ENCODE measurements at places on chromosomes 7 and 10.

DNA sequence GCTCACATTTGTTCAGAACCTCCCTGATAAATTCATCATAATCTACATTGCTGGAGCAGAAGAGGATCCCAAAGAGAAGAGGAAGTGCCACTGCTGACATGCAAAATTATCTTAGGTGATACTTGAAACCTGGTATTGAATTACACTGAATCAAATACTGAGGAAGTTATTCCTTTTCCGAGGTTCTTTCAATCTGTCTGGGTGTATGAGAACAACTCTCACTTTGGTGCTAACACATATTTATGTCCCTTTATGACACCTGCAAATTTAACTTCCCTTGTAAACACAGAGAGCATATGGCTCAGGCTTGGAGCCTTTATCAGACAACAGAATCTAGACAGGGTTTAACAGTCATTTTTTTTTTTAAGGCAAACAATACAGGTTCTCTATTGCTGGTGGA is 131.4 kb downstream of the SRPK2 start:
- DNase-seq = peak; percentile 41

GRCh38 chr7:15561835-15562234 is at the start of gene AGMO:
Gene AGMO (minus strand): TSS chr7:15562015.
- DNase-seq = peak; percentile 19

- no peak for DNase-seq
These were observed 26.3 kb upstream of the OSBPL3 start for GRCh38 chr7:25006276-25006675.

DNA sequence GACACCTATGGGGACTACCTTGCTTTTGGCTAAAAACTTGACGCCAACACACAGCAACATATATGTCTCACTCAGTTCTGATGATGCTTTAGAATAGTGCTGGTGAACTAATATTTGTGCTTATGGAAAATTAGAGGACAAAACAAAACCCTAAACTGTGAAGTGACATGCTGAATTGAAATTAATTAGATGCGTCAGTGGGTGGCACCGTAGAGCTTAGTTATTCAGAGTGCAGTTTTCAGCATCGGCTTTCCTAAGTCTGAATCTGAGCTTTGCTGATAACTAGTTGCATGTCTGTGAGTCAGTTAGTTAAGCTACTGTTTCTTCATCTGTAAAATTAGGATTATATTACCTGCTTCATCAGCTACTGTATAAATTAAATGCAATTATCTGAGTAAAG is 245.0 kb upstream of the SORCS1 start:
- no peak for DNase-seq

DNA sequence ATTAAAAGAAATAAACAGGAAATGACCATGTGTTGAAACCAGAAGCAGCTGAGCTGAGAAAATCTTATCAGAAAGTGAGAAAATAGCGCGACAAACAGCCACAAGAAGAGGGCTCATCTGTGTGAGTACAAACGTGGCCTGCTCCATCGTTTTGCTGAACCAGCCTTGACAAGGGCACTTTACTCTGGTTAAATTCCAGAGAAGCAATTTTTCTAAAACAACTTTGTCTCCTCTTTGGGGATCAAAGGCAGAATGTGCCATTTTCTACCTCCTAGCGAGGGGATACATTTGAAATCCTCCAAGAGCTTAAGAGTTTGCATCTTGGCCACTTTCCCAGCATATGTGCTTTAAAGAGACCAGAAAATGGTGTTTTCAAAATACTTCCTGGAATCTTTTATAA is 51.3 kb upstream of the VIPR2 start:
- DNase-seq = no peak

DNA sequence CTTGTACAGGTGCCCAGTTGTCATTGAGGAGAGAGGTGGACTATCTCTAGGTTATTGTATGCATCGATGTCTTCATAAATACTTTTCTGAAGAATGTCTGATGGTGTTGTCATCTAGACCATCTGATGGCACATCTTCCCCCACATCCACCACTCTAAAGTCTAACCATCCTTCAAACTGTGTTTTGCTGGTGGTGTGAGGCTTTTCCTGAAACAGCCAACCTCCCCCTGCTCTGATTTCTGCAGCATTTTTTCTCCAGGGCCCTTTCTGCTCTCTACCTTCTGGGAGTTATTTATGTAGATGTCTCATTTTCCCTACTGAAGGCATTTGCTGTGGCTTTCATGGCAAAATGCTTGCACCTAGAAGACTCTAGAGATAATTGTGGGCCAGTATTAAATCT is 1.5 kb downstream of the PLCE1 start:
- DNase-seq = no peak

DNA sequence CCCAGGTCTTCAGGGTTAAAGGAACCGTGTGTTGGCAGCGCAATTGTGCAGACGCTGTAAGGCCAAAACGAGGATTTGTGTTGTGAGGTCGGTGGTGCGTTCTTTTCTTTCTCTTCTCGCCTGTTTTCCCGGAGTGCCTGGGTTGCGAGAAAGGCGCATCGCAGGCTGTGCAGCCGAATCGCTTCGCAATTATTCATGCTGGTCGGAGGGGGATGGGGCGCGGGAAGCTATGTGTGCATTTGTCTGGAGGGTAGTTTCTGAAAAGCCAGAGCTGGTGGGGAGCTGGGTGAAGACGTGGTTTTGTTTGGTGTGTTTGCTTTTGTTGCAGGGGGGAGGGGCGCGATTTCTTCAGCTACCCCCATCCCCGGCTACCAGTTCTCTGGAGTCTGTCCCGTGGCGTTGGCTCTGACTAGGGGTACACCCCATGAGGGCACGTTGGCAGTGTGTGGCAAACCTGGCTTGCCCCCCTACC is 2.1 kb downstream of the MXI1 start:
- no peak for DNase-seq

DNA sequence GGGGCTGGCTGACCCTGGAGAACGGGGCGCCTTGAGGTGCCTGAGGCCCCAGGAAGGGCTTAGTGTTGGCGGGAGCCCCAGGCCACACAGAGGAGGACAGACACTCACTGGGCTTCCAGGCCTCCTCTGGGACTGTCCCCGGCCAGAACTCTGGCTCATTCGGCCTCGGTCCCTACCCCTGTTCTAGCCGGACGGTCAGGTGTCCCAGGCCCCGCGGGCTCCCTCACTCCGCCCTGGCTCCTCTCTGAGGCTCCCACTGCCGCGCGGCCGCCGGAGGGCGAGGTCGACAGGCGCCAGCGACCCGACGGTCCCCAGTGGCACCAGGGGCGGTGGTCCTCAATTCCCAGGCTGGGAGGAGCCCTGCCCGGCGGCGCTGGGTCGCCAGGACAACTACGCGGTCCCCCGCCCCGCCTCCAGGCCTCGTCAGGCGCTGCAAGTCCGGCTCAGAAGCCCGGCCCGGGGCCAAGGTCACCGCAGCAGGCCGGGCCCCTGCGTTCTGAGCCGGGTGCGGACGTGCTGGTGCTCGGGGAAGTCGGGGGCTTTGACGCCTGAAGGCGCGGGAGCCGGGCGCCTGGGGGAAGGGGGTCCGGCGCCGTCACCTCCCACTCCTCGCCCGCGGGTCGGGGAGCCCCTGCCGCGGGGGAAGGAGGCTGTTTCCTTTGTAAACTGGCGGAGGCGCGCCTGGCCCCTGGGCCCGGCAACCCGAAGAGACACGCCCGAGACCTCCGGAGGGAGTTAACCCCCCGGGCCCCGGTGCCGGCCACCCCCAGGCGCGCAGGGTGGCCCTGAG is 1.1 kb upstream of the PWWP2B start:
- DNase-seq = no peak

- DNase-seq = no peak
These were observed 62.6 kb downstream of the RASGEF1A start for GRCh38 chr10:43204042-43204942.

- no peak for DNase-seq
These were observed 514 bp downstream of the NHLRC2 start for GRCh38 chr10:113854761-113855588.

- no peak for DNase-seq
These were observed 41.1 kb downstream of the VIPR2 start for GRCh38 chr7:159103382-159104187.

GRCh38 chr7:116259871-116260440 is 49.6 kb downstream of the TES start:
- DNase-seq = no peak

- no peak for DNase-seq
These were observed 135.0 kb downstream of the ACTR3B start for GRCh38 chr7:152894295-152895170.

Measured in NCI-H524 treated with DMSO at 0.1 percent for 48 hours (cell line).